ENCODE measurements at places on chromosomes 4 and X.

- no peak for DNase-seq
Measured at GRCh38 chr4:128481752-128482480, 194.3 kb upstream of the PGRMC2 start.

GRCh38 chr4:151340751-151341385 is 15.5 kb upstream of the SH3D19 start:
- DNase-seq: no peak

GRCh38 chr4:108690738-108691137 is 40.3 kb downstream of the OSTC start:
- DNase-seq: no peak

DNA sequence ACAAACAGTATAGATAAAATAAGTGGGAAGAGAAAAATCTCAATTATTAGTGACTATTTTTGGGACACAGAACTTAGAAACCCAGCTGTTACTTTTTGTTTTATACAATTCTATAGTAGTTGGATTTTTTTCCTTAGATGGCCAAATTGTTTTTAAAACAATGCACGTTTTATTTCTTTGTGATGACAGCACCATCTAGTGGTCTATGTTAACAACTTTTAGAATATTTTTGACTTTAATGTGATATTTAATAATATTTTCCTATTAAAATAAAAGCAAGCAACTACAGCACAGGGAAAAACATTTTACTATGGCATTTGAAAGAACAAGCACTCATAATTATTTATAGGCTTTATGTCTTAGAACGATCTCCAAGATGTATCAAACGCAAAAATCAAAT is 5.6 kb upstream of the SMIM31 start:
- DNase-seq: no peak

- DNase-seq: no peak
Measured at GRCh38 chr4:121272526-121272925, 108.3 kb downstream of the QRFPR start.

DNA sequence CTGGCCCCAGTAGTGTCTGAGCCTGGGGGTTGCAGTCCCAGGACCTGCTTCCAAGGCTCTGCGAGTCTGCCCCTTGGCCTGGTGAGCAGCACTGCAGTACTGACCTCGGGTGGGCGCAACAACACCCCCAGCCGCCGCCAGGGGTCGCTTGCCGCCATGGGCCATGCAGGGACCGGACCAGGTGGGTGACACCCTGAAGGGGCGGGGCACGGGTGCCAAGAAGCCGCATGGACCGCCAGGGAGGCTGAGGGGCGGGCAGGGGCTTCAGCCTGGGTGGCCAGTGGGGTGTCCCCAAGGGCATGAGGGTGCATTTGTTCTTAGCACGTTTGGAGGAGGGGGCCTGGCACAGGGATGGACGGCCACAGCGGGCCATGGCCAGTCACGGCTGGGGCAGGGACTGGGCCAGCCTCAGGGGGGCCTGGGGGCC is 25.0 kb downstream of the TACC3 start:
- DNase-seq: peak; percentile 58

- DNase-seq: no peak
Measured at GRCh38 chr4:31291238-31291637, 571.1 kb downstream of the PCDH7 start.

GRCh38 chr4:122928930-122929329 is 6.5 kb upstream of the NUDT6 start:
- no peak for DNase-seq

GRCh38 chr4:123288309-123289025 is 108.1 kb upstream of the SPRY1 start:
- DNase-seq: no peak

Data from activated CD4-positive, alpha-beta T cell treated with anti-CD3 and anti-CD28 coated beads for 1 hour (primary cell).